ENCODE measurements at places on chromosomes 6 and 20. TPM values are rescaled to one million over a fixed set of nuclear protein-coding genes. Genes with fewer than 3 reads are reported as not detected.

HLA-DQB1 gene
- total RNA-seq, result 0.69 TPM

NUP153 gene
- 37.7 TPM for total RNA-seq

PGC gene
- not detected for total RNA-seq

TRIM15 gene
- total RNA-seq, result 1.4 TPM

MRPS10 gene
- 33.0 TPM for total RNA-seq

ELOVL2 gene
- total RNA-seq, result 0.59 TPM

MUC21 gene
- not detected for total RNA-seq

XKR7 gene
- total RNA-seq, result not detected

BFSP1 gene
- total RNA-seq, result 1.3 TPM

MAP7 gene
- total RNA-seq, result 12.6 TPM

RBBP8NL gene
- 0.59 TPM for total RNA-seq

MYO6 gene
- 20.2 TPM for total RNA-seq

RBM24 gene
- 25.8 TPM for total RNA-seq

ZHX3 gene
- total RNA-seq, result 11.6 TPM

JARID2 gene
- 17.5 TPM for total RNA-seq

PI16 gene
- total RNA-seq, result 10.1 TPM

TRIM40 gene
- not detected for total RNA-seq

SLC32A1 gene
- not detected for total RNA-seq

SLC4A11 gene
- total RNA-seq, result 0.59 TPM

HLA-DRA gene
- total RNA-seq, result 92.8 TPM

TPX2 gene
- 14.8 TPM for total RNA-seq

SIRPD gene
- total RNA-seq, result 0.39 TPM

ZKSCAN4 gene
- 4.5 TPM for total RNA-seq

CDS2 gene
- total RNA-seq, result 20.6 TPM

TMEM14C gene
- total RNA-seq, result 50.4 TPM

FOXS1 gene
- 1.4 TPM for total RNA-seq

CNKSR3 gene
- 8.5 TPM for total RNA-seq

LY6G6C gene
- total RNA-seq, result 20.4 TPM

SLC52A3 gene
- 1.5 TPM for total RNA-seq

ESR1 gene
- 2.2 TPM for total RNA-seq

SLC24A3 gene
- total RNA-seq, result 7.1 TPM

EZR gene
- 108 TPM for total RNA-seq

ERVFRD-1 gene
- 0.10 TPM for total RNA-seq

CST2 gene
- not detected for total RNA-seq

TMEM200A gene
- 9.3 TPM for total RNA-seq

RAET1L gene
- total RNA-seq, result 2.8 TPM

TMC2 gene
- 0.10 TPM for total RNA-seq

TFAP2D gene
- not detected for total RNA-seq

ZNF341 gene
- 1.5 TPM for total RNA-seq

ACTL10 gene
- 0.49 TPM for total RNA-seq

ABCC10 gene
- total RNA-seq, result 9.6 TPM

EBF4 gene
- total RNA-seq, result 2.5 TPM

SNRPB gene
- 81.6 TPM for total RNA-seq

FOXC1 gene
- 15.3 TPM for total RNA-seq

PAX1 gene
- total RNA-seq, result 1.2 TPM

TRAPPC3L gene
- total RNA-seq, result 0.49 TPM

CST7 gene
- 9.4 TPM for total RNA-seq

FAM217B gene
- total RNA-seq, result 6.2 TPM
